Type B pancreatic cell (in vitro differentiated cells): ENCODE measurements at places on chromosomes 12 and 14. TPM values are rescaled to one million over a fixed set of nuclear protein-coding genes. Genes with fewer than 3 reads are reported as not detected.

- peak overlapping the region; percentile 98 for H3K27ac ChIP-seq
- DNase-seq: no peak
- peaks cover 11% of the 10 kb centered on the region for H3K36me3 ChIP-seq
- H3K27me3 ChIP-seq: no peaks in the 10 kb centered on the region
- peak overlapping the region; percentile 100 for H3K4me3 ChIP-seq
- peaks cover 18% of the 10 kb centered on the region for H3K4me1 ChIP-seq
Observed at GRCh38 chr14:21475767-21476522, 814 bp downstream of the RAB2B start.

DNA sequence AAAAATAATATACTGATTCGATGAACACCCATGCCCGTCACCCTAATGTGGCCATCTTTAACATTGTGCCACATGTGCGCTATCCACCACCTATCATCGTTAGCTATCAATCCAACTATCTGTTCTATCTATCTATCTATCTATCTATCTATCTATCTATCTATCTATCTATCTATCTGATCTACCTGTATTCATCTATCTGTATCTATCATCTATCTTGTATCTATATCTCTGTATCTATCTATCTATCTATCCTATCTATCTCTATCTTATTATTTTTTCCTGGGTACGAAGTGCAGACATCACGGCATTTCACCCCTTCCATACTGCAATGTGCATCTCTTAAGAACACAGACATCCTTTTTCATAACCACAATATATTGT is 106.7 kb downstream of the PTPN11 start:
- no peaks in the 10 kb centered on the region for H3K36me3 ChIP-seq
- H3K27ac ChIP-seq: no peak overlapping the region
- H3K4me3 ChIP-seq: no peak overlapping the region
- no peaks in the 10 kb centered on the region for H3K4me1 ChIP-seq
- H3K27me3 ChIP-seq: peaks cover 4% of the 10 kb centered on the region

DNA sequence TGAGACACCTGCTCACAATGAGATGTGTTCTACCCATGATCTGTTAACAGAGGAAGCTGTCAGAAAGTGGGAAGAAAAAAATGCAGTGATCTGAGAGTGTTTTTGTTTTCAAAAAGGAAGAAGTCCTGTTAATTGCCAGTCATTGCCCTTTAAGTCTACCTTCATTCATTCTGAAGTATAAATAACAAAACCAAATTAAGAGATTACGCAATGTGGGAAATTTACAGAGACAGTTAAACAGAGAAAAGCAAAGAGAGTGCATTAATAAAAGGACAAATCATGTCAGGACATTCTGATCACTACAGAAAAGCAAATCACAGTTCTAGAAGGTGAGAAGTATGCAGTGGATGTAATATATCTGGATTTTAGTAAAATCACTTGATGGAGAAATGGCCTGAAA is 154.2 kb downstream of the NRXN3 start:
- H3K4me1 ChIP-seq: peaks cover 18% of the 10 kb centered on the region
- no peak overlapping the region for H3K4me3 ChIP-seq
- peaks cover 18% of the 10 kb centered on the region for H3K27me3 ChIP-seq
- DNase-seq: no peak

GRCh38 chr12:110745542-110746284 is 3.0 kb upstream of the PPP1CC start:
- H3K4me3 ChIP-seq: peak overlapping the region; percentile 60
- DNase-seq: no peak
- H3K27me3 ChIP-seq: peaks cover 5% of the 10 kb centered on the region
- H3K27ac ChIP-seq: no peak overlapping the region
- peaks cover 33% of the 10 kb centered on the region for H3K4me1 ChIP-seq

The CLEC1B gene
- total RNA-seq: 0.62 TPM in 1 of 2 replicates, not detected in the other

The FBXO33 gene
- 9.9 and 11.7 TPM in 2 replicates for total RNA-seq

The TOMM20L gene
- not detected in 2 replicates for total RNA-seq

The CMA1 gene
- total RNA-seq: not detected in 2 replicates

DNA sequence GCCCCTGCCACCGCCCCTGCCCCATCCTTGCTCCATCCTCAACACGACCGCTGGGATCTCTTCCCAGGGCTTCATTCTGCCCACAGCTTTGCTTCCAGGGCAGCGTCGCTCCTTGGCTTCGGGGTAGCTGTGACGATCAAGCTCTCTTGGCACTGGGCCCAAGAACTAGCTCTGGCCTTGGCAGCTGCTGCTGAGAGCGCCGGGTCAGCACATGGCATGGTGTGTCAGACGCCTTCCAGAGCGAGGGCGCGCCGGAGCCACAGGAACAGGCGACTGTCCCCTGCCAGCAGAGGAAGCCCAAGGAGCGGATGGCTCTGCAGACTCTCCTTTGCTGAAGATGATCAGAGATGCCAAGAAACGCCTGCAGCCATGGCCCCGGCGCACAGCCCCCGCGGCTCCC is 15.9 kb downstream of the RAB35 start:
- DNase-seq: no peak
- H3K4me1 ChIP-seq: peaks cover 17% of the 10 kb centered on the region
- no peak overlapping the region for H3K4me3 ChIP-seq
- H3K36me3 ChIP-seq: peaks cover 6% of the 10 kb centered on the region

DNA sequence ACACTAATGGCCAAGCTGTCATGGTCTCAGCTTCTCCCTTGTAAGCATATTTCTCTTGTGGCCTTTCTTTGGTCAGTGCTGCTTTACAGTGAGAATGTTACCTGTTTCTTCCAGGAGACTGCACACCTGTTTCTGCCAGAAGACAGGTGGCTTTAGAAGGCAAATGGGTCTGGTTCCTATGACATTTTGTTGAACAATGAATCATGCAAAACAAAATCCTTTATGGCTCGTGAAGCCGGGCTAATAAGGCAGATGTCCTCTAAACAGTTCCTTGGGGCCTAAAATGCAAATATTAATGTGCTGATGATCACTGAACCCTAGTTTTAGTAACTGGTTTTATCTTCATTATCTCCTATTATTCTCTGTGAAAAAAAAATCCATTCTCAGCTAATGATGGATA is 927.6 kb downstream of the GALC start:
- H3K27me3 ChIP-seq: no peaks in the 10 kb centered on the region
- no peak overlapping the region for H3K4me3 ChIP-seq
- peaks cover 3% of the 10 kb centered on the region for H3K4me1 ChIP-seq
- H3K36me3 ChIP-seq: no peaks in the 10 kb centered on the region

GRCh38 chr12:119546340-119546739 is 47.2 kb upstream of the TMEM233 start:
- no peaks in the 10 kb centered on the region for H3K36me3 ChIP-seq
- no peak overlapping the region for H3K27ac ChIP-seq
- peaks cover 47% of the 10 kb centered on the region for H3K27me3 ChIP-seq
- H3K4me3 ChIP-seq: no peak overlapping the region
- DNase-seq: no peak

- H3K4me3 ChIP-seq: no peak overlapping the region
- H3K4me1 ChIP-seq: no peaks in the 10 kb centered on the region
- no peaks in the 10 kb centered on the region for H3K27me3 ChIP-seq
- DNase-seq: no peak
- peaks cover 14% of the 10 kb centered on the region for H3K36me3 ChIP-seq
Observed at GRCh38 chr12:79615596-79616560, 74.9 kb downstream of the PAWR start.

DNA sequence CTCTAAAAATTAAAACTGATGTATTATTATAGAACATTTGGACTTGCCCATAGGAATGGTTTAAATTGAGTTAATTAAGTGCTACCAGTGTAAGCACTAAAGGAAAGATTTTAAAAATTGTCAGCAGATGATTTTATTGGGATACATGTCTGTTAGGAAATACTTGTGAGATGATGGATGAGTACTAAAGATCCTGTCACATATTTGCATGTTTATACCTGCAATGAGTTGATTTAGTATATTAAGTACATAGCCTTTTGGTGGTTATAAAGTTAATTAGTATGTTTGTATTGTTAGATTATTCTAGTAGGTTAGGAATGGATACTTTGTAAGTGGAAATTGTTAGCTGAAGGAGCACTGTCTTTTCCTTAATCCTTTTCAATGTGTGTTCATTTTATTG is 67.2 kb downstream of the CCDC91 start:
- H3K4me1 ChIP-seq: no peaks in the 10 kb centered on the region
- H3K36me3 ChIP-seq: peaks cover 41% of the 10 kb centered on the region
- DNase-seq: no peak
- no peak overlapping the region for H3K4me3 ChIP-seq

The GDF3 gene
- not detected in 2 replicates for total RNA-seq

DNA sequence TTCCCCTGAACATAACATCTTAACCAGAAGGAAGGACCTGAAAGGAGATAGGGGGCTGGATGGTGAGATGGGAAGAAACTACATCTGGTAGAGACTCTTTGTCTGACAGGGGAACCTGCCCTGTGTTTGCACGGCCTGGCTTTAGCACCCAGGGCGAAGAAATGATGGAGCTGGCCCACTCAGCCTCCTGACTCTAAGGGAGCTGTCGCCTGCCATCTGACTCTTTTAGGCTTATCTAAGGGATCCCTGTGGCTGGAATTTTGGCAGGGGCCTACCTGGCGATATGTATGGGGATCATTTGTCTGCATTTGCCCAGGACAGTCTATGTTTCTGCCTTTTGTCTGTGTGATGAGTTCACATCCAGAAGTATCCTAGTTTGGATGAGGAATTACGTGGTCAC is 15.6 kb upstream of the CACNA2D4 start:
- peak; percentile 27 for DNase-seq
- no peak overlapping the region for H3K27ac ChIP-seq
- no peak overlapping the region for H3K4me3 ChIP-seq
- H3K27me3 ChIP-seq: peaks cover 19% of the 10 kb centered on the region

DNA sequence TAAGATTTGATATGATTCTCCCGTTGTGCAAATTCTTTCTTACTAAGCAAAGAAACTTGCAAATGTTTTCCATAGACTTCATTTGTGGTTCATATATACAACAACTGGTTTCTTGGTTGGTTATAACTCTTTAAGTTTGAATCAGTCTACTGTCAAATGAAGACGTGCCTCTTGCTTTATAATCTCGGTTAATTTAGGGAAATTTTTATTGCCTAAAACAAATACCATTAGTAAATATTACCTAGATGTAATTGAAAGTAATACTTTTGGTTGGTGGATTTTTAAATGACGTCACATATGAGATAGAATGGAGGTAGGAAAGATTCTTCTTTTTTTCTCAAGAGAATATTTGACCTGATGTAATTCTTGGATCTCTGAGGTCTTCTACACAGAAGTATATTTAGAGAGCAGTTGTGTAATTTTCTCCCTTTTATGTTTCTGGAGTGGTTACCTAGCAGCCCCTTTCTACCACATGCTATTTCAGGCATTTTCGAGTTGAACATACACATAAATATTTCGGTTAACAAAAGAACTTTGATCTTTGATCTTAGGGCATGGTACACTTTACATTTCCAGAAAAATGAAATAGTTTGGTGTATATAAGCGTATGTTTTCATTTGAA is 1.7 kb downstream of the ATF7IP start:
- peak overlapping the region; percentile 95 for H3K4me3 ChIP-seq
- peaks cover 3% of the 10 kb centered on the region for H3K27me3 ChIP-seq
- peak overlapping the region; percentile 93 for H3K27ac ChIP-seq
- no peaks in the 10 kb centered on the region for H3K4me1 ChIP-seq
- no peak for DNase-seq
- peaks cover 35% of the 10 kb centered on the region for H3K36me3 ChIP-seq

- H3K27ac ChIP-seq: no peak overlapping the region
- H3K27me3 ChIP-seq: no peaks in the 10 kb centered on the region
- no peak overlapping the region for H3K4me3 ChIP-seq
- no peak for DNase-seq
Observed at GRCh38 chr12:122799641-122800243, 25.4 kb downstream of the CCDC62 start.
